ENCODE measurements at places on chromosomes 3 and 15.

DNA sequence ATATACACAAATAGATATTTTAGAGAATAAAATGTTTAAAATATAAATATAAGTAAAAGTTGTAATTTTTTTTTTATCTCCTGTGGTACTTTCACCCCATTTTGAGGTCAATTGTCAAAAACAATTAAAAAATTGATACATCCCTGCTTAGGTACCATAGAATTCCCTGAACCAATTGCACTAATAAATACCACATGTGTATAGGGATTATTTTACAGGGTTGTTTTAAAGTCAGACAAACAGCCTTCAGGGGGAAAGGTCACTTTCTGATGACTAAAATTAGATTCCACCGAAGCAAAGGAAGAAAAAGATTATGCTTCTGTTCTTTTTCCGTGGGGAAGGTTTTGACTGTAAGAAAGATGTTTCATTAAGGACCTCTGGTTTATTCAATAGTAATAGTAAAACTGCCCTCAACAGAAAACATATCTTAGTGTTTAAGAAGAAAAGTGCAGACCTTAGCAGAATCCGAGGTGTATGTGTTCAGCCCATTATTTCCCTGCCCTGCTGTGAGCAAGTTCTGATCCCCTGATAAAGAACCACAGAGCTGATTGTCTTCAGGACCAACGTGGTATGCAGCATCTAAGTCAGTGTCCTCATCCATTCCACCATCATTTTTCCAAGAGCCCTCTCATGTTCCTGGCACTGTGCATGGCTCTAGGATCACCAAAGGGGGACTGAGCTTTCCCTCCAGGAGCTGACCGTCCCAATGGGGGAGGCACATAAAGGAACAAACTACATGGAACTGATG lies 132.9 kb upstream of the IL12A start:
- DNase-seq: no peak

DNA sequence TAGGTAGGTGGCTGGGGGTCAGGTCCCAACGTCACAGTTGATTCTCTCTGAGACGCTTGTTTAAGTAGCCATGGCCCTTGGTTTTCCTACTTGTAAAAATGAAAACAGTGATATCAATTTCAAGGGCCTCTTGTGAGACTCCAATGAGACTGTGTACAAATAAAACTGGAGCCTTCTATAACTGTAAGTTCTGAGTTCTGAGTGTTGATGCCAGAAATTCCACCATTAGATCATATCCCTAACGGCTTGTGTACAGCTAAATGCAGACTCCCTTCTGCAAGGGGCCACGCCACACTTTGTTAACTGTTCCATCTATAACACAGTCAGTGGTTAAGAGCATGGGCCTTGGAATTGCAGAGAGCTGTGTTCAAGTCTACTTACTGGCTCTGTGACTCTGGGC lies 267.3 kb downstream of the TLE3 start:
- DNase-seq: no peak

DNA sequence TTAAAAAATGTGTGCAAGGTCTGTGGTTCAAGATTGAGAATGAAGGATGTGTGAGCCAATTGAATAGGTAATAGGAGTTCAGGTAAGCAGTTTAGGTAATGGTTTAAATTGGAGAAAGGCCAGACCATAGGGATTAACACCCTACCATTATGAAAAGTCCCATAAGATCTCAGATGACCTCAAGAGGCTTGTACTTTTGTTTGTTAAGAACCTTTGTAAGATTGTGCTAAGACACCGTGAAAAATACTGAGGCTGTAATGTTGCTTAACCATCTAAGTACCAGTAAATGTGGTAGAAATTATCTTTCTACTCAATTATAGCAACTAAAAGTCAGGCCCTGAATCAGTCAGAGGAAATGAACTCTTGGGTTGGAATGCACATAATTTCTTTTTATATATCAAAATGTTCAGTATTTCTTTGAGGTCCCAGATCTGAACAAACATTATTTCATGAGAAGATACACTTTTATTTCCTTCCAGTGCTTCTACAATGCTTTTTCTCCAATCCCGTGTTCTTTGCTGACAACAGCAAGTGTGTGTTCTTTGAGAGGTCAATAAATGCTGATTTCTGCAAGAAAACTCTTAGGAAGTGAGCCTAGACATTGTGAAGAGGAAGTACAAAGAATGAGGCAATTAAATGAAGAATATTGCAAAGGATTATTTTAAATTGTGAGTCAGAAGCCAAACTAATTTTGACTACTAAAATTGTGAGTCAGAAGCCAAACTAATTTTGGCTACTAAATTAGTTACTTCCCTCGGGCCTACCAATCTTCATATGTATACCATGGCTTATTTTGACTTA lies 66.4 kb downstream of the TCF12 start:
- no peak for DNase-seq

DNA sequence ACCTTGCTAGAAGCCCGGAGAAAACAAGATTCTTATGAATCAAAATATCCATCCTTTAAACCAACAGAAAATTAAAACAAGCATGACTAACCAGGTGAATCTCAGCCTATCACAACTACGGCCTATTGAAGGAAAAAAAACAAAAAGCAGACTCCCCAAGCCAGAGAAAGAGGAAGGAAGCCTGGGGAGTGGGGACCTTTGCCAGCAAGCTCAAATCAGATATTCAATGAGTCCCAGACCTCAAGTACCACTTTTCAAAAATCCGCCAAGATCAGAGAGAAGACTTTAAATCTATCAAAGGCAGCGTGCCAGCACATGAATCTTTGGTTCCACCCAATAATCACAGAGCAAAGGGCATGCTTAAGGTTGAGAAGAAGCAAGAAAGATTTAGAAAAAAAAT lies 253.8 kb downstream of the NTRK3 start:
- no peak for DNase-seq

DNA sequence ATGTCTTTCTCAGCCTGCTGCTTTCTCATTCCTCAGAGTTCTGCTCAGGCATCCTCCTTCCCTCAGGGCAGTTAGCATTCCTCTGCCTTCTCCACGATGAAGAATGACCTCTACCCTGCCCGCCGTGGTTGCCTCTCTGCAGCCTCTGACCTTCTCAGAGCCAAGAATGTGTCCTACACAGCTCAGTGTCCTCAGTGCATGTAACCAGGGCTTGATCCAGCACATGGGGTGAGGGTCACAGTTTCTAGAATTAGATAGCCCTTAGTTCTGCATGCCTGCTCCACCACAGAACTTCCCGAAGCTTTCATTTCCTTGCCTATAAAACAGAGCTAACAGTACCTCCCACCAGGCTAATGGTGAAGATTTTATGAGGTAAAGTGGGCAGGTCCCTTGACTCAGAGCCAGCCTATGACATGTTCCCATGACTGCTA lies 182.1 kb downstream of the CLSTN2 start:
- no peak for DNase-seq

GRCh38 chr3:167493244-167493643 lies 19.4 kb upstream of the SERPINI2 start:
- no peak for DNase-seq

DNA sequence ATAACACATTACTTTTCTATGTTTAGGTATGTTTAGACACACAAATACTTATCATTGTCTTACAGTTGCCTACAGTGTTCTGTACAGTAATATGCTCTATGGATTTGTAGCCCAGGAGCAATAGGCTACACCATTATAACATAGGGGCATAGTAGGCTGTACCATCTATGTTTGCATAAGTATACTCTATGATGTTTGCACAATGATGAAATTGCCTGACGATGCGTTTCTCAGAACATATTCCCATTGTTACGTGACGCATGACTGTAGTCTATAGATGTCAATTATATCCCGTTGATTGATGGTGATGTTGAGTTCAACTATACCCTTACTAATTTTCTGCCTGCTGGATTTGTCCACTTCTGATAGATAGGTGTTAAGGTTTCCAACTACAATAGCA lies 139.4 kb upstream of the PFN2 start:
- no peak for DNase-seq

DNA sequence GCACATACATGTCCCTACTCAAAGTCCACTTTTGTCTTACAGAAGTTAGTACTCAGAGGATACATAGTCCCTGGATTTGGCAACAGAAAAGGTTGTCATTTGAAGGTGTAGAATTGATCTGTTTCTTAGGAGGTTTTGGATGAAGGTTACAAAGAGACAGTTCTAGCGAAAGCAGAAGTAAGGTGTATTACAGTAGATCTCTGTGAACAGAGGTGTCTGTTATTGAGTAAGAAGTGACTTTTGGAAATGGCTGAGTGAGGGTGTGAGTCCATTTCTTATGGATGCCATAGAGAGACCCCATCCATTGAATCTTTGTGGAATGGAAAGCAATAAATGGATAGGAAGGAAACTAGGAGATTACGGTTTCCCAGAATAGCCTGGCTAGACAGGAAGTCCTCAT lies 5.6 kb downstream of the ZNF662 start:
- no peak for DNase-seq
